ENCODE measurements at places on chromosomes 5 and 9. TPM values are rescaled to one million over a fixed set of nuclear protein-coding genes. Genes with fewer than 3 reads are reported as not detected.

Gene PCDHB9
- polyA plus RNA-seq: not detected

Gene BHMT
- not detected for polyA plus RNA-seq

Gene CDH12
- not detected for polyA plus RNA-seq

Gene RAB3C
- polyA plus RNA-seq: 0.81 TPM

Gene NUTM2G
- polyA plus RNA-seq: not detected

Gene PCDHB3
- polyA plus RNA-seq: not detected

Gene SCGB3A2
- 15.9 TPM for polyA plus RNA-seq

Gene NKD2
- not detected for polyA plus RNA-seq

DNA sequence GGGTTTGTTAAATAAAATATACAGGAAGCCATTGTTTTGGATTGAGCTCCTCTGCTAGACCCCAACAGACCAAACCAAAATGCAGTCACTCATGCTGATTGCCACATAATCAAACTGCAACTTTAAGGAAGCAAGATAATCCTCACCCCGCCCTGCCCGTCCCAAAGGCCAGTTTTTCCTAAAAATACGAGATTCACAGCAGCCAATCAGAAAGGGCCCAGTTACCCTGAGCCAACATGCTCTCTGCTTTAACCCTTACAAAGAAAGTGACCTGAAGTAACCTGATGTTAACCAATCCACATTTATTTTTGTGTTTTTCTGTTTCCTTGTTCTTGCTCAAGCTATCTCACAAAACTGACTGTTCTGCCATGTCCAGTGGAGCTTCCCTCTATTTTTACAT, 21.5 kb upstream of the RNF20 start:
- no peak for DNase-seq

DNA sequence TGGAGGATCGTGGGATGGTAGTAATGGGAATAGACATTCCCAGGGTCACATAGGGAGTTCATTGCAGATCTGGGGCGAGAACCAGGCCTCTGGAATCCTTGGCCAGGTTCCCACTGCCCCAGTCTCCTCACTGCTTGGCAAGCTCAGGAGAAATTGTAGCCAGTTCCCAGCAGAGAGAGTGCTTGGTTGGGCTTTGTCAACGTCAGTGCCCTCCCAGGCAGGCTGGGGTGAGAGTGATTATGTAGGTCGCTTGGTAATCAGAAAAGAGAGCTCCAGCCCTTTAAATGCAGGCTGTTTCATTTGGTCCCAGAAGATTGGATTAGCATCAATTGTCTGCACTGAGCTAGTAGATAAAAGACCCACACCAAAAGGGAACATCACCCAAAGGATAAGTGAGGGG, 51.8 kb upstream of the GALNT10 start:
- no peak for DNase-seq

DNA sequence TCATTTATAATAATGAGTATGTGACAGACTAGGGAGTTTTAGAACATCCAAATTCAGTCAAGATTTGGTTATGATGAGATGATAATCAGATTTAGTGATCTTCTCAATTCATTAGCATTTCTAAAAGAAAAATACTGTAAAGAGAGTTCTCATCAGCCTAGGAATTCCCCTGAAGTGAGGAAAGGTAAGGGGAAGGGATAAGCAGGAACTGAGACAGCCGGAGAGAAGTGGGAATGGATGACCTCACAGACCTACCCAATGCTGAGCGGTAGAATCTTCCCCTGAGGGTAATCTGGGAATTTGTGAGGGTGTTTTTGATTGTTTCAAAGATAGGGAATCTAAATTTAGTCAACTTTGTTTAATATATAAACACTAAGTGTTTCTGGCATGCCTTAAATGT, 16.7 kb upstream of the GPBP1 start:
- DNase-seq: no peak

DNA sequence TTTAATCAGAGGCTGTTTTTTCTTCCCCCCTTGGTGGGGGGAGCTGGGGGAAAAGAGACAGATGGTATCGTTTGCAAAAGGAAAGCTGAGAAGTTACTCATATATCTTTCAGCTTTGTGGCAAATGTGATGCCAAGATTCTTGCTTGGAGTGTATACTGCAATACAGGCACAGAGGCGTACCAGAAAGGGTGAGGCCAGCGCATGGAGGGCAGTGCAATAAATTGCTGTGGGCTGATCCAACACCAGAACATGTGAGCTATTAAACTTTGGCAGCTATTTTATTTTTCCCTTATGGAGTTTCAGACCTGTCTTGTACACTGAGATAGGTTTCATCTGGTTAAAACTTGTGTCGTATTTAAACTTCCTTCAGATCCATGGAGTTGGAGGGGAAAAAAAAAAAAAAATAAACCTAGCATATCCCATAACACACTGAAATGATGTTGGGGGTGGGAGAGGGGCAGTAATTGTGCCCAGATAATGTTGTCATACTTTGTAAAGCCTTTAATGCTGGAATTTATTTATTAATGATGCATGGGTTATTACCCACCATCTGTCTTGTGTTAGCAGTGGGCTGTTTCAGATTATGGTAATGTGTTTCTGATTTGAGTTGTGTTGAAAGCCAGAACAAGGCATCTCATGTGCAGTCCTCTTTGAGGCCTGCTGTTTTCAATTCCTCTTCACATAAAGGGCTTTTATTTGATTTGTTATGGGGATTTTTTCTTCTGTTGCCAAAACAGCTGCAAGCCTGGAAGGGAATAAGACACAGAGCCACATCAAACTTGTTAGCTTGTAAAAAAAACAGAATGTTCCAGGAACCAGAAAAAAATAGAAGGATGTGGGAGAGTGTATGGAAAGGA, 891.3 kb downstream of the TLE1 start:
- DNase-seq: no peak

DNA sequence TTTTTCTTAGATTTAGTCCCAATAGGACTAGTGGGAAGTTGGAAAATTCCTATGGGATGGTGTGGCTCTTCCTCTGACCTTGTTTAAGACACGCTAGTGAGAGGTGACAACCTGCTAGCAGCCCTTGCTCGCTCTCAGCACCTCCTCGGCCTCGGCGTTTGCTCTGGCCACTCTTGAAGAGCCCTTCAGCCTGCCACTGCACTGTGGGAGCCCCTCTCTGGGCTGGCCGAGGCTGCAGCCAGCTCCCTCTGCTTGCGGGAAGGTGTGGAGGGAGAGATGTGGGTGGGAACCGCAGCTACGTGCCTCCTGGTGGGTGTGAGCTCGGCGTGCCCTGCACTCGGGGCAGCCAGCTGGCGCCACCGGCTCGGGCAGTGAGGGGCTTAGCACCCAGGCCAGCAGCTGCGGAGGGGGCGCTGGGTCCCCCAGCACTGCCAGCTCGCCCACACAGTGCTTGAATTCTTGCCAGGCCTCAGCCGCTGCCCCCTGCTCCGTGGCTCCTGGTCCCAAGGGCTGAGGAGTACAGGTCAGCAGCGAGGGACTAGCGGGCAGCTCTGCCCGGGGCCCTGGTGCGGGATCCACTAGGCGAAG, 254.5 kb upstream of the ANKRD55 start:
- no peak for DNase-seq

DNA sequence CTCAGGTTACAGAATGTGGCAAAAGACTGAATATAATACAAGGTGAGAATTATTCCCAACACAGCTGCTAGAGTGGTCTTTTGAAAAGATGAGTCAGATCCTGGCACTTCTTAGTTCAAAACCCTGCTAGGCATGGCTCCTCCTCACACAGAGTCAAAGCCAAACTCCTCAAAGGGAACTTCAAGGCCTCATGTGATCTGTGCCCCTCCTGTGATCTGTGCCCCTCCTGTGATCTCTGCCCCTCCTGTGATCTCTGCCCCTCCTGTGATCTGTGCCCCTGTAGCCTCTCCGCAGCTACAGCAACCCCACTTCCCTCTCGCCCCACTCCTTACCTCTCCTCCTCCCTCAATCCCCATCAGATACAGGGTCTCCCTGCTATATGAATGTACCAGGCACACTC, 525.5 kb upstream of the CCNG1 start:
- no peak for DNase-seq

DNA sequence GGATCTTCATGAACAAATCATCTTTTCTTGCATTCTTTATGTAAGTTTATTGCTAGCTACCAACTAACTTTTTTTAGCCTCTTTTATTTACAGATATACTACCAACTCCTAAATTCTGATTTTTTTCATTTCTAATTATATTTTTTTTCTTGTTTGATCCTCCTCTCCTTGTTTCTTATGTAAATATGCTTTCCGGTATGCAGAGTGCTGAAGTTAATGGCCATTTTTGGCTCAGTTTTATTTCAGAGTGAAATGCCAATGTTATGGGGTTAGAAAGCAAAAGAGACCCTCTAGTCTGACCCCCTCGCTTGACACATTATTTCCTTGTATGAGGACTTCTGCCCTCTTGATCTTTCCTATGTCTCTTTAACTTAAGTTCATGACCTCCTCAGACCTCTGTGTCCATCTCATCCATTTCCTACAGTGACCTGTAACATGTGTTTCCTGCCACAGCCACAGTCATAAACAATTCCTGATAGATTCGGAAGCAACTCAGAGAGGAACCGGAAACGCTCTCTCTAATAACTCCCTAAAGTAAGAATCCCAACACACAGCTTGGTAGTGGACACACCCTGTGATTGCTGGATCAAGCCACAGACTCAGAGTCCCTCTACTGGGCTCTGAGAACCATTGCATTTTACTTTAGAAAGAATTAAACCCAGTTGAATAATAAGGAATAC, 42.9 kb upstream of the AFAP1L1 start:
- peak; percentile 14 for DNase-seq

DNA sequence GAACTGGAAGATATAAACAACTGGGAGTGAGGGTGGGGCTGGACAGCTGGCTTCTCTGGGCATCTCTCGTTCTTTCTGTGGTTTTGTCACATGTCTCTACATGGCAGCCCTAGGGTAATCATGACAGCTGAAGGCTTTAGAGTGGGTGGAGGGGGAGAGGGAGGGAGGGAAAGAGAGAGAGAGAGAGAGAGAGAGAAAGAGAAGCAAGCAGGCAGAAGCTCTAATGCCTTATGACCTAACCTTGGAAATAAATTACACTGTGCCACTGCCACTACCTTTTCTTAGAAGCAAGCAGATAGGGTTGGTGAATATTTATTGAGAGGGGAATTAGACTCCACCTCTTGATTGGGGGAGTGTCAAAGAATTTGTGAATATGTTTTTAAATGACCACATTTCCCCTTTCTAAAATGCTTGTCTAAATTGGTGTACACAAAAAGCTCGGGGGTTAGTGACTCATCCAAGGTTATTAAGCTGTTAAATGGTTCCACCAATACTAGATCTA, 2.6 kb upstream of the DAPK1 start:
- peak; percentile 53 for DNase-seq

GRCh38 chr9:30197453-30197852, 2187.0 kb upstream of the ACO1 start:
- no peak for DNase-seq

GRCh38 chr5:132263548-132264261, 6.2 kb downstream of the PDLIM4 start:
- no peak for DNase-seq

DNA sequence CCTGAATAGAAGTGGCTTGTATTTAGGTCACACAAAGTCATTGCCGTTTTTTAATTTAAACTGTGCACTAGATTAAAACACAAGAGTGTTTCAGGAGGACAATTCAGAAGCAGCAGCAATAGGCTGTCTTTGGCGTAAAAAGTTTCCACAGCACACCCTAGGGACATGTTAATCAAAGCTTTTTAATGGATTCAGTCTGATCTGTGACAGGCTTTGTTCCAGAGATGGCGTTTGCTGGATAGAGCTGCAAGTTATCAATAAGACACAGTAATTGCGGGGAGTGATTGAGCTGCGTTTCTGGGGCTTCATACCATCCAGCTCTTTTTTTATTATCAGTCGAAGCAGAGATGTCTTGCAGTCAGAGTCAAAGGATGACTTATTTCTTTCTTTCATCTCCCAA, 300.3 kb downstream of the ZNF608 start:
- no peak for DNase-seq

- DNase-seq: no peak
These were observed 15.5 kb upstream of the FCN1 start for GRCh38 chr9:134933076-134933659.

DNA sequence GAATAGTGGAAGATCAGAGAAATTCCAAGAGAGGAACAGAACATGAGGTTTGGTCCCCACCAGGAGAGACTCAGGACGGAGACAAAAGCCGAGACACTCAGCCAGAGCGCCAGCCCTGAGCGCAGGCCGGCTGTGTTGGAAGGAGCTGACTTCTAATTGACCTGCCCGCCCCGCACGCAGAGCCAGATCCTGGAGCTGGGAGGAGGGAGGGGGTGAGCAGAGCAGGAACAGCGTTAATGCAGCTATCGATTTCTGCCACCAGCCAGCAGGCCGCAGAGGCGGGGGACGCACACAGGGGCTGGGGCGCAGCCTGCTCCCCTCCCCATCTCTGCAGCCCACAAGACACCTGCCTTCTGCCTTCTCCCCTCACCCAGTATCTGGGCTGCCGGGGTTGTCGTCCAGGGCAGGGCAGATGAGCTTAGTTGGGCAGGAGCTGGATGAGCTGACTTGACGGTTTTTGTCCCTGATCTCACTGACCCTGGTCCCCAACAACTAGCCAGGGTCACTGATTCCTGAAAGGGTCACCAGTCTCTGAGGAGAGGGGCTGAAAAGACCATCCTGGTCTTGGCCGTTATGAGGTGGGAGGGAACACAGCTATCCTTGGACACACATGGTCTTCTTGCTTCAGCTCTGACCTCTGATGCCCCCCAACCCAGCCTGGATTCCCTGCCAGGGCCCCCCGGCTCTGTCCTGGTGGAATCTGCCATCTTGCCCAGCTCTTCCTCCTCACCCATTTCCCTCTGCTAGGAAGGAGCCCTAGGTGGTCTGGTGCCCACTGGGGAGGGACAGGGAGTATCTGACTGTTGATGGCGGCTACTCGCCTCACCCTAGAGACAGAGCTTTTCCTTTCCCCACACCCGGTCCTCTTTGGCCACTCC, 29.8 kb downstream of the CXXC5 start:
- no peak for DNase-seq

DNA sequence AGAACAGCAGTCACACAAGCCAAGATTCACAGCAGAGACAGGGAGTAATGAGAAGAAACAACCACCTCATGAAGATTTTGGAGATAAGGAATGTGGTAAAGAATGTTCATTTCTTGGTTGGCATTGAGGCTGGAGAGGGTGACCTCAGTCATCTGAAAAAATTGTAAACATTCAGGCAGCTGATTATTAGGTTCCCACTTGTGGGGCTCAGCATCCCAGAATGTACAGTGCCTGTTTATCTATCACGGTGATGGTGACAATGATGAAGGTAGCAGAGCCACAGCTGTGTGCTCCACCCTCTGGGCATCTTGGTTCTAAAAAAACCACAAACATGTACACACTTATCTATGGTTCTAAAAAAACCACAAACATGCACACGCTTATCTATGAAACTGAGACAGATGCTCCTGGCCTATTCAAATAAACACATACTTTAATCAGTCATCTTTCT, 143.9 kb upstream of the MOCS2 start:
- DNase-seq: no peak

Data from CD14-positive monocyte (primary cell).